ENCODE measurements at places on chromosomes 13 and 19.

DNA sequence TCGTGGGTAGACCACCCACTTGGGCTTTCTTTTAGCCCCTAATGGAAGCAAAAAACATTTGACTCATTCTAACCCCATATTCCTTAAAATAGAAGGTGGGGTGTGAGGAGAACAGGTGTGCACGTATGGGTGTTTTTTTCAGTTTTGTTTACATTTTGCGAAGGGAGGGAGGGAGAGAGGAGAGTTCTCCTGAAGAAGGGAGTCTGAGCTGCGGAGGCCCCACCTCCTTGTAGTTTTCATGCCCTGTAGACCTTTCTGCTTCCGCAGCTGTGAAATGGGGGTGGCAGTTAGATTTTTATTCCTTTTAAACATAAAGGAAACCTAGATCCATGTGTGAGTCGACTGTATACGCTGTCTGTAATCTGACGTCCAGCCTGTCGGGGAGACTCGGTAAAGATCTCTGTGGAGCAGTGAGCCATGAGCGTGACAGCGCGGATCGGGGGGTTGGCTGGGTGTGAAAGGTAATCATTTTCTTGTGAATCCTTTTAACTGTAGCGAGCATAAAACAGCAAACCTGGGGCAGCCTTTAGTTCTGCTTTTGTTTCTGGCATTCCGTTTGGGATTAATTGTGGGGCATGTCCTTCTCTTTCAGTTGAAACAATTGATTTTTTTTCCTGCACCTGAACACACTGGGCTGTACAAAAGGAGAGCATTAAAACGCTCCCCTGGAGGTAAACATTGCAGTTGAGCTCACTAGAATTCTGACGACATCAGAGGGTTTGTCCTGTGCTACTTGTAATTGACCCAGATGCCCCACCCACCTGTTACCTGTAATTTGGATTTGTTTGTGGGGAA is 2.3 kb downstream of the UPF1 start:
- DNase-seq = no peak

DNA sequence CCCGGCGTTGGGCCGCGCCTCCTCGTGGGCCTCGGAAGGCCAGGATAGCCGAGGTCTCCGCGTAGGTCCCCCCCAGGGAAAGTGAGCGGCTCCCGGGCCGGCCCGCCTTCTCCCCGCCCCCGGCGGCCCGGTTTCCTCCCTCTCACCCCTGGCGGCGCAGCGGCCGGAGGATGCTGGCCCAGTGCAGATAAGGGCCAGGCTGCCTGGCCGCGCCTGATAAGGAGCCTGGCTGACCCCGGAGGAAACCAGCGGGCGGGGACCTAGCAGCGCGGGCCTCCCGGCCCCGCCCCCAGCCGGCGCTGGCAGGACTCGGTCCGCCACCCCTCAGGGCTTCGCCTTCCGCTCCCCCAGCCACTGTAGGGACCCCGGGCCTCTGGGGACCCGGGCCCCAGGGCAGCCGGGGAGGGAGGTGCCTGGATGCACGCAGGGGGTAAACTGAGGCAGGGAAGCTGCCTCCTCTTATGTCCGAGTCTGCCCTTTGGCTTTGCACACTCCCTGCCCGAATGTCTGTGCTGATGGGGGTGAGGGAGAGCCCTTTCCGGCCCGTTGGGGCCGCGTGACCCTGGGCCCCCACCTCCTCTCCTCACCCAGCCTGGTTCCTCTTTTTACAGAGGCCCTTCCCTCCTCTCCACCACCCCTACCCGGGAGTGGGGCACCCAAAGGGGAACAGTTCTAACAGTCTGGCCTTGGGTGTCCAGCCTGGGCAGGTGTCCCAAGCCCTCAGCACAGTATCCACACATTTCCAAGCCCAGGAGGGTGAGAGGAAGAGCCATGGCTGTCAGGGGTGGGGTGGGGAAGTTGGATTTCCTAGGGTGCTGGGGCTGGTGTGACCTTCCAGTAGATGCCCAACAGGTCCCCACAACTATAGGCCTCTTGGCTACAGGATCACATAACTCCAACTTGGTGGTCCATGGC is at the start of gene LYL1:
Gene LYL1 (minus strand): TSS at position 193 of the 915 bp plus-strand sequence. CDS start 1,687 bp downstream, outside the sequence.
- peak; percentile 67 for DNase-seq

DNA sequence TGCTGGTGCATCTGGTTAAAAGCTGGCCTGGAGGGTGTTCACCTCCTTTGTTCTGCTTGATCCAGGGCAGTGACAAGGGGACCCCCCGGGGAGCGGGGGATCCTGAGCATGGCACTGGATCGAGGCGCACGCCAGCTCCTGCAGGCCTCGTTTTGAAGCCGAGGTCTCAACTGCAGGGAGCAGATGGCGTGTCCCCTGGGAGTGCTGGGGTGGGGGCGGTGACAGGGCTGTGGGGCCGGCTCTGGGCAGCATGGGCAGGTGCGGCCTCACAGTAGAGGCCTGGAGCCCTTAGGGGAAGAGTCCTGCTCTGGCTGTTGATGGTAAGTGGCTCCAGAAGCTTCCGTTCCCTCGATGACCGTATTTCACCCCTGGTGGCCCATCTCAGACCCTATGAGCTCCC is 51.8 kb downstream of the CRTC1 start:
- DNase-seq = no peak

DNA sequence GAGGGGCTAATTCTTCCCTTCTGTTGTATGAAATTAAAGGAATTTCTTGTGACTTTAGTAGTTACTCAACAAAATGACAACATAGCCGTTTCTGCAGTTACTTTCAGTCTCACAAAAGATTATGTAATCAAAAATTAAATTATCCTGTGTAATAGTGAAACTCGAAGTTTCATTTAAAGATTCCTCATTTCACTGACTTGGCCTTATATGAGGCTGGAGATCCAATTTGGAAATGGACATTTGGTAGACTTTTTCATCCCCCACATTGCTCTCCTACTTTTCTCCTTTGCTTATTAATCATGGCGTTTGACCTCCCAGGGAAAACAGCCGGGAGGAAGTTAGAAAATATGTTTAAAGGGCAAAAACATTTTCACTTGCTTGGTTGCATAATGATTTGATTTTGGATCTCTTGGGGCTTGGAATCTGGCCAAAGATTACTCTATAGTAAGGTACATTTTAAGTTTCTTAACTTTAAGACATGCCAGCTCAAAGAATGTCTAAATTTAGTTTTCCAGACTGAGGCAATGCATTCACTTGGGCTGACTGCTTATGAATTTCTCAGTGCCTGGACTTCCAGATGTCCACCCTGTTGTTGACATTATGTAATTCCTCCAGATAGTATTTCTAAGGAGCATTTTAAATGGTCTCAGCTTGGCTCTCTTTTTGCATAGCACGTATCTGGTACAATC is 1364.9 kb upstream of the MIR17HG start:
- DNase-seq = no peak

- no peak for DNase-seq
Observed at GRCh38 chr13:56615572-56615971, 525.1 kb upstream of the PRR20A start.

GRCh38 chr19:35409191-35409590 is 38.3 kb downstream of the GPR42 start:
- no peak for DNase-seq

DNA sequence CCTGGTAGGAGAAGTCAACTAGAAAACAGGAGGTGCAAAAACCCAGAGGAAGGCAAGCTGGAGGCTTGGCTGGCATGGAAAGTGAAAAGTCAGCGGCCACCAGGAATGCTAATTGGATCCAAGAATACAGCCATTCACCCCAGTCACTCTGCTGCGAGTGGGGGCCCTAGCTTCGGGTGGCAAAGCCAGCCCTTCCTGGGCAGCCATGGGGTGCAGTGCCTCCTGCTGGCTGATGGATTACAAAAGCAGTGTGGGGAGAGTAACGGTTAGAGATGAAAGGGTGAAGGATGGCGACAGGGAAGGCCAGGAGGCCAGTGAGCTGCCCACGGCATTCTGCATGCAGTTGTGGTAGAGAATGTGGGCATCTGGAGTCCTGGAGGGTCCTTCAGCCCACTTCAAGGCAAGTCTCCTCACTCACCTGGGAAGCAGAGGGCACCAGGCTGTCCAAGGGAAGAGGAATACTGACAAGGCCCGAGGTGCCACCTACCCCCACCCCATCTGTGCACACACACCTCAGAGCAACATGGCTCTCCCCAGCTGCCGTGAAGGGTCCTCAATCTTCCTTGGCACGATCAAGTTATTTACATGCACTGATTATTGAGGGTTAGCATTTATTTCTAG is 20.3 kb upstream of the EPHX3 start:
- peak; percentile 42 for DNase-seq

GRCh38 chr13:27133889-27134288 is 37.7 kb downstream of the USP12 start:
- no peak for DNase-seq

DNA sequence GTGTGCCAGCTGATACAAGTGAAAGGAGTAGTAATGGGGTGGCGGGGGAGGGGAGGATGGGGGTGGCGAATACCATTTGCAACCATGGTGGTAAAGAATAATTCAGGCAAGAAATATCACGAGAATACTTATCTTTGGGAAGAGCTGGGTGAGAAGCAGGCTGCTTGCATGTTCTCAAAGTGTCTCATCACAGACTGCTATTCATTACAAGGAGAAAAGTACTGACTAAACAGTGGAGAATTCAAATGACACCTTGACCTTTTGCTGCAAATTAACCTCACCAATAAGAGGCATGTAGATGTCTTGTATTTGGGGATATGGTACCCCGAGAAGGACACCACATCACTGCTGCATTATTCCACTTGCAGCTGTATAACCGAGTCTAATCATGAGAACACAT is 585.7 kb upstream of the GPC6 start:
- DNase-seq = no peak

DNA sequence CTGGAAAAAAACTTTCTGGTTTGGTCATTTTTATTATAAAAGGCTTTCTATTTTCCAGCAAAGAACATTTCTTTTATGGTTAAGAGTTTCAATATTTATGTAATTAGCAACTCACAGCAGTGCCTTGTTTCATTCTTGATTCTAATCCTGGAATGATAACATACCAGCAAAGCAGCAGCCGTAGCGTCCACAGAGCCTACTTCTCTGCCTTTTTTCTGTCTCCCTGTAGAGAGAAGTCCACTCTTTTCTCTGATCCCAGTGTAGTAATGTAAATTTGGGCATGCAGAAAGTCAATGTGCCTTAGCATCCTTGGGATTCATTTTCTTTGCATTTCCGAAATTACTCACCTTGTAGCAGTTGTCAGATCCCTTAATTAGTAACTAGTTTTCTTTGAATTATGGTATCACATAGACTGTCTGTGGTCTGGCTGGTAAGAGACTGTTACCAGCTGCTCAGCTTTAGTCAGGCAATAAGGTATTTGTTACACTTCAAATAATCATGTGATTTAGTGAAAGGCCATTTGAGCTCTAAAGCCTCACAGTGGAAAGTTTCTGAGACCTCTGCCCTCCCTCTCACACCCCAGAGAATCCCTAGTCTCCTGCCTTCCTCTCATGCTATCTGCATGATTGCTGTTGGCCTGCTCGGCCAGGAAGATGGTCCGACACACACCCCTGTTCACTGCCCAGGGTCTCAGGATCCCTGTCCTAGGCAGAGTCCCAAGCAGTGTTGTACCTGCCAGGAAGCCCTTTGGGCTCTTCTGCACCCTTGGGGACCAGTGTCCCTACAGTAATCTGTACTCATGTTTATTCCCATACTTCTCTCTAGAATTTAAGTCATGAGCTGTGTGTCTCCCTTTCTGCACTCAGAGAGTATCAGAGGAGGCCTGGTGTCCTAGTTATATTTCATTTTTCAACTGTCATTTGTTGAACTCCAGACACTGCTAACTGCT is 86.3 kb downstream of the LRCH1 start:
- no peak for DNase-seq

GRCh38 chr13:24742294-24742693 is 21.7 kb upstream of the RNF17 start:
- peak; percentile 16 for DNase-seq

GRCh38 chr13:79541426-79542049 is 60.6 kb downstream of the NDFIP2 start:
- DNase-seq = no peak

DNA sequence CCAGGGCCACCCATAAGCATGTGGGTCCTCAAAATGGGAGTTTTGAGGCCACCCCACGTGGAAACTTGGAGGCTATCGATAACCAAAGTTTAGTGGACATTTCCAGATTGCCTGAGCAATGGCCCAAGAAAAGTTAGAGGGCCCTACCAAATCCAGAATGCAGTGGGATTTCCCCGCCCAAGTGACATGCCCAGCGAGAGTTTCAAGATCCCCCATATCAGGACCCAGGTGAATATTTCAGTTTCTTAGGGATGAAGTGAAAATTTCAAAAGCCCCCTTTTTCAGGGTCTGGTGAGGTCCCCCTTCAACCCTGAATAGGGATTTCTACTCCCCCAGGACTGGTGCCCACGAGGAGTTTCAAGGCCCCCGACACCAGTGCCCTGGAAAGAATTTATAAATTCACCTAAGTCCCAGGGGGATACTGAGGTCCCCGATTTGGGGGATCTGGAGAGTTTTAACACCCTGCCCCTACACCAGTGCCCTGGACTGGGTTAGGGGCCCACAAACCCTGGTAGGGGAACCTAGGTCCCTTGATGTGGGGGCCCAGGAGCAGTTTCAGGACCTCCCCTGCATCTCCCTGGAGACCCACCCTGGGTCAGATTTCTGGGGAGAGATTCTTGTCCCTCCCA is 695 bp downstream of the BST2 start:
- DNase-seq = no peak

Measured in WTC11 (cell line).